Immature natural killer cell (primary cell): ENCODE measurements at places on chromosomes 16 and 17. TPM values are rescaled to one million over a fixed set of nuclear protein-coding genes. Genes with fewer than 3 reads are reported as not detected.

GRCh38 chr17:58783380-58783779 is 27.7 kb downstream of the PPM1E start:
- no peaks in the 10 kb centered on the region for H3K36me3 ChIP-seq
- no peak overlapping the region for H3K4me3 ChIP-seq
- DNase-seq = no peak
- H3K27me3 ChIP-seq = peaks cover 13% of the 10 kb centered on the region

The CDK3 gene
- 1.0 TPM for polyA plus RNA-seq

The HOXB5 gene
- polyA plus RNA-seq = not detected

DNA sequence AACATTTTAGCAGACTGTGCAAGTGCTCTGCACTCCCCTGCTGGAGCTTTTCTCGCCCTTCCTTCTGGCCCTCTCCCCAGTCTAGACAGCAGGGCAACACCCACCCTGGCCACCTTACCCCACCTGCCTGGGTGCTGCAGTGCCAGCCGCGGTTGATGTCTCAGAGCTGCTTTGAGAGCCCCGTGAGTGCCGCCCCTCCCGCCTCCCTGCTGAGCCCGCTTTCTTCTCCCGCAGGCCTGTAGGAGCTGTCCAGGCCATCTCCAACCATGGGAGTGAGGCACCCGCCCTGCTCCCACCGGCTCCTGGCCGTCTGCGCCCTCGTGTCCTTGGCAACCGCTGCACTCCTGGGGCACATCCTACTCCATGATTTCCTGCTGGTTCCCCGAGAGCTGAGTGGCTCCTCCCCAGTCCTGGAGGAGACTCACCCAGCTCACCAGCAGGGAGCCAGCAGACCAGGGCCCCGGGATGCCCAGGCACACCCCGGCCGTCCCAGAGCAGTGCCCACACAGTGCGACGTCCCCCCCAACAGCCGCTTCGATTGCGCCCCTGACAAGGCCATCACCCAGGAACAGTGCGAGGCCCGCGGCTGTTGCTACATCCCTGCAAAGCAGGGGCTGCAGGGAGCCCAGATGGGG is 3.1 kb downstream of the GAA start:
- H3K36me3 ChIP-seq = no peaks in the 10 kb centered on the region
- H3K27me3 ChIP-seq = peaks cover 8% of the 10 kb centered on the region
- H3K4me3 ChIP-seq = no peak overlapping the region
- no peak overlapping the region for H3K27ac ChIP-seq

- H3K4me1 ChIP-seq = no peaks in the 10 kb centered on the region
- no peak for DNase-seq
- H3K27ac ChIP-seq = no peak overlapping the region
- H3K4me3 ChIP-seq = no peak overlapping the region
- no peaks in the 10 kb centered on the region for H3K36me3 ChIP-seq
- peaks cover 3% of the 10 kb centered on the region for H3K27me3 ChIP-seq
Measured at GRCh38 chr16:25593260-25593659, 98.5 kb upstream of the HS3ST4 start.

DNA sequence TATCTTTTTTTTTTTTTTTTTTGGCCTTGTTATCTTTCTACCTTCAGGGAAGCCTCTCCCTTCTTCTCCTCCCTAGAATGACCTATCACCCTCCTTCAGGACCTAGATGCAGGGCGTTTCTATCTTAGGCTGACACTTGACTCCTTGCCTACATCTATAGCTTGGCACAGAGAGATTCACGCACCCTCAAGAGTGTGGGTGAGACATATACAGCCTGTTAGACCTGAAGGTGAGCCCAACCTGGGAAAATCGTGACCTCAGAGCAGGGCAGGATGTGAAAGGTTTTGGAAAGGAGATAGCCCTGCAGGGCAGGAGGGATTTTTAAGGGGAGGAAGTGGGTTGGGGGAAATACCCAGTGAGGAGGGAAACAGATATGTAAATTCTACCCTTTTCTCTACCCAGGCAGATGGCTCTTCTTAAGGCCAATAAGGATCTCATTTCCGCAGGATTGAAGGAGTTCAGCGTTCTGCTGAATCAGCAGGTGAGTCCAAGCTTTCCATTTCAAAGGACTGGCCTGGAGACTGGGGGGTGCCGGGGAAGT is at the start of gene AHSP:
Gene AHSP, plus strand, starts transcription at position 167 of the 541 bp plus-strand sequence. Its CDS starts 240 bp downstream, at position 407.
- no peak for DNase-seq
- H3K4me3 ChIP-seq = no peak within 1 kb of the TSS
- H3K27ac ChIP-seq = no peak within 1 kb of the TSS
- no peaks in the 10 kb centered on the region for H3K36me3 ChIP-seq
- peaks cover 1% of the 10 kb centered on the region for H3K4me1 ChIP-seq

- no peak overlapping the region for H3K4me3 ChIP-seq
- peaks cover 9% of the 10 kb centered on the region for H3K27me3 ChIP-seq
- no peak overlapping the region for H3K27ac ChIP-seq
- H3K36me3 ChIP-seq = no peaks in the 10 kb centered on the region
Measured at GRCh38 chr16:82651921-82652601, 25.3 kb downstream of the CDH13 start.

DNA sequence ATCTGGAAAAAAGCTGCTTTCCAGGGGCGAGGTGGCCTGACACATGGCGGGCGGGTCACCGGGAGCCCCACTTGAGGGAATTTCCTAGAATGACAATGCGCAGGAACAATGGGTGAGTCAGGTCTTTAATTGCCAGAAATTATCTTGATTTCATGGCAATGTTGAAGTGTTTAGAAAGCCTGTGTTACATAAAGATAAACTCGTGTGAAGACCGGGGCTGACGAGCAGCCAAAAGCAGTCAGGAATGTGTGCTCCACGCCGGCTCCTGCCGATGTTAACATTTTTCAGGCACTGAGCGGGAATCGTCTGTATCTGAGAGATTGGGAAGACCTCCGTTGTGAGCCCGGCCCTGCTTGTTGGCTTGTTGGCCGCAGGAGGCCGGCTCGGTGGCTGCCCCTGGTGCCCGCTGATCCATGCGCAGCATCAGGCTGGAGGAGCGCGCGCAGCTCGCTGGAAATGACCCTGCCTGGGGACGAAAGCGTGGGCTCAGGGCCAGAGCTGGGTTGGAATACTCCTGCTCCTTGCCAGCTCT is 353.1 kb downstream of the FOXL1 start:
- H3K4me1 ChIP-seq = peaks cover 11% of the 10 kb centered on the region
- H3K4me3 ChIP-seq = no peak overlapping the region
- no peak overlapping the region for H3K27ac ChIP-seq
- DNase-seq = no peak
- peaks cover 26% of the 10 kb centered on the region for H3K27me3 ChIP-seq

The PPP1R27 gene
- polyA plus RNA-seq = not detected

DNA sequence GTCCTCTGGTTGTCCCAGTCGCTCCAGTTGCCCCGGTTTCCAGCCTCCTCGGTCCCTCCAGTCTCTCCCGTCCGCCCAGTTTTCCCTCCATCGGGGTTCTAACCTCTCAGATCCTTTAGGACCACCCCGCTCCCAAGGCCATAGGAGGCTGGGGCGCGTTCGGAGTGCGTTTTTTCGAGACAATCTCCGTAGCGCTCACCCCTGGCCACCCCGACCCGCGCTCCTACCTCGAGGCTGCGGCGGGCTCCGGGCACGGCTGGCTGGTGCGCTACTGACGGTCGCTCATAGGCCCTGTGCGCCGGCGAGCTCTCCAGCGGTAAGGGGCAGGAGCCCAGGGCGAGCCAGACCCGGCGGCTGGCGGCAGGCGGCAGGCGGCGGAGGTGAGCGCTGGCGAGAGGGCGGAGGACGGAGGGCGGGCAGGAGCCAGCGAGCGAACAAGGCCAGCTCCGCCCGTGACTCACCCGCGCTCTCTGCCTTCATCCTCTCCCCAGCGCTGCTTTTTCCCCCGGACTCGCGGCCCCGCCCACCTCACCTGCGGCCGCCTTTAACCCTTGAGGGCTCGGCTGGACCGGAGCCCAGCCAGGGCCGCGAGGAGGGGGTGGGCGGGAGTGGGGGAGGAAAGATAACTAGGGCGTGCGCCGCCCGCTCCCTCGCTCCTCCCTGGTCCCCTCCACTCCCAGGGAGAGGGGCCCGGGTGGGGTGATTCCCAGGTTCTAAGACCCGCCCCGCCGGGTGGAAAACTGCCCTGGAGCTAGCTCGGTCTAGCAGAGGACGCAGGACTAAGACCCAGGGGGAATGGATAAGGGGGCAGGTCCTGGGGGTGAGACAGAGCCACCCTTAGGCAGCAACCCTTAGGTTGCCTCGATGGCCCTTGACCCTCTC is at the start of gene SP6:
Gene SP6, minus strand, starts transcription at position 472 of the 882 bp plus-strand sequence. CDS start 2,734 bp downstream, outside the sequence.
- H3K27me3 ChIP-seq = peaks cover 38% of the 10 kb centered on the region
- no peaks in the 10 kb centered on the region for H3K36me3 ChIP-seq
- H3K4me1 ChIP-seq = peaks cover 11% of the 10 kb centered on the region
- no peak within 1 kb of the TSS for H3K4me3 ChIP-seq

- no peaks in the 10 kb centered on the region for H3K27me3 ChIP-seq
- no peak for DNase-seq
Measured at GRCh38 chr16:56743840-56744239, 13.9 kb downstream of the NUP93 start.

GRCh38 chr17:78366109-78366848 is 6.4 kb upstream of the SOCS3 start:
- DNase-seq = no peak
- H3K27ac ChIP-seq = no peak overlapping the region
- peaks cover 11% of the 10 kb centered on the region for H3K4me1 ChIP-seq
- H3K4me3 ChIP-seq = no peak overlapping the region
- H3K36me3 ChIP-seq = no peaks in the 10 kb centered on the region

The FAM83G gene
- 0.81 TPM for polyA plus RNA-seq
